Cardiac muscle cell (in vitro differentiated cells and primary cell): ENCODE measurements at places on chromosomes 5 and 9. TPM values are rescaled to one million over a fixed set of nuclear protein-coding genes. Genes with fewer than 3 reads are reported as not detected.

GRCh38 chr9:113926211-113926610, 50.1 kb downstream of the ZNF618 start:
- H3K4me3 ChIP-seq: no peak overlapping the region
- H3K27me3 ChIP-seq: no peaks in the 10 kb centered on the region
- no peak for DNase-seq
- H3K36me3 ChIP-seq: no peaks in the 10 kb centered on the region

DNA sequence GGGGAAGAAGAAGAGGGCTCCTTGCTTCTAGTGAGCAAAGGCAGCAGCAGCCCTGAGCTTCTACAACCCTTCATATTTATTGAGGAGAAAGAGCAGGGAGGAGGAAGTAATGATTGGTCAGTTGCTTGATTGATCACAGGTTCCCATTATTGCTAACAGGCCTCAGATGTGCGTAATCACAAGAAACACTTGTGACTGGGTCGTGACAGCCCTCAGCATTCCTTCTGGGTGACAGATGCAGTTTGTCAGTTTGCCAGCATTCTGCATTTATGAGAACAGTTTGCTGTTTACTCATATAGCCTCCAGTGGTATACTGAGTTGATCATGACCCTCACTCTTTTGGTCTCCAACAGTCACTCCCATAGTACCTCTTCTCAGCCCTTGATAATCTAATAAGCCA, 111.5 kb upstream of the TNC start:
- no peaks in the 10 kb centered on the region for H3K36me3 ChIP-seq
- DNase-seq: no peak
- H3K4me1 ChIP-seq: no peaks in the 10 kb centered on the region
- H3K4me3 ChIP-seq: no peak overlapping the region
- no peaks in the 10 kb centered on the region for H3K27me3 ChIP-seq

Gene ACER2
- polyA plus RNA-seq: 0.24 and 1.1 TPM in 2 replicates

Gene GRIN3A
- not detected in 2 replicates for polyA plus RNA-seq

DNA sequence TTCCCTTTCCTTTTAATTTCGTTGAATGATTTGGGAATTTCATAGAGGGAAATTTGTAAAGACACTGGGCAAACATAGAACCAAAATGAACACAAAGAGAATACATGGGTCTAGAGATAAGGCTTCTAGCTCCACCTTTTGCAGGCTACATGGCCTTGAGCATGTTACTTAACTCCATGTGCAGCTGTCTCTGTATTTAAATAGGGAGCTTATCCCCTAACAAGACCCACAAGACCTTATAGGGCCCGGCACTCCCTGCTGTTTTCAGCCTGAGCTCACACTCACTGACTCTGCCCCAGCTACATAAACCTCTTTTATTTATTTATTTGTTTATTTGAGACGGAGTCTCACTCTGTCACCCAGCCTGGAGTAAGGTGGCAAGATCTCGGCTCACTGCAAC, 30.6 kb upstream of the TLE1 start:
- no peak for DNase-seq
- H3K27me3 ChIP-seq: peaks cover 51% of the 10 kb centered on the region
- no peaks in the 10 kb centered on the region for H3K36me3 ChIP-seq
- H3K4me3 ChIP-seq: no peak overlapping the region

Gene STKLD1
- polyA plus RNA-seq: 5.1 and 7.3 TPM in 2 replicates

DNA sequence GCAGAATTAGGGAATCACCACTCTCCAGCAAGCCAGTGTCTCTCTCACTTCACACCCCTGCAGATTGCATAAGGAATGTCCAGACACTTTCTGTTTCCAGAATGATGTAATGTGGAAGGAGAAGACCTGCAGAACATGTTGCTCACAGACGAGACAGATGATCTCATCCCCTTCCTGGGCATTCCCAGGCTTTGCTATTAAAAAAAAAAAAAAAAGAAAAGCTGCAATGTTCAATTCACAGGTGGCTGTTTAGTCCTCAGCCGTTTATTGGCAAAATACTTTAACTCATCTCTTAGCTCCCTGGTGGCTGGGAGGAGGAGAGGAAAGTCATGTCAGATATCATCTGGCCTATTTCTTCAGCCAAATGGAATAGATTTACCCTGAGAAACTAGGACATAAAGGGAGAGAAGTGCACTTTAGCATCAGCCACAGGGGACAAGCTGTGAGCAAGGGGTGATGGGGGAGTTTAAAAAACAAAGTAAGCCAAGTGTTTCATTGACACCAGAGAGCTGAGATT, 95.9 kb upstream of the TNC start:
- H3K36me3 ChIP-seq: no peaks in the 10 kb centered on the region
- peak; percentile 76 for DNase-seq
- H3K27me3 ChIP-seq: no peaks in the 10 kb centered on the region
- no peak overlapping the region for H3K27ac ChIP-seq

DNA sequence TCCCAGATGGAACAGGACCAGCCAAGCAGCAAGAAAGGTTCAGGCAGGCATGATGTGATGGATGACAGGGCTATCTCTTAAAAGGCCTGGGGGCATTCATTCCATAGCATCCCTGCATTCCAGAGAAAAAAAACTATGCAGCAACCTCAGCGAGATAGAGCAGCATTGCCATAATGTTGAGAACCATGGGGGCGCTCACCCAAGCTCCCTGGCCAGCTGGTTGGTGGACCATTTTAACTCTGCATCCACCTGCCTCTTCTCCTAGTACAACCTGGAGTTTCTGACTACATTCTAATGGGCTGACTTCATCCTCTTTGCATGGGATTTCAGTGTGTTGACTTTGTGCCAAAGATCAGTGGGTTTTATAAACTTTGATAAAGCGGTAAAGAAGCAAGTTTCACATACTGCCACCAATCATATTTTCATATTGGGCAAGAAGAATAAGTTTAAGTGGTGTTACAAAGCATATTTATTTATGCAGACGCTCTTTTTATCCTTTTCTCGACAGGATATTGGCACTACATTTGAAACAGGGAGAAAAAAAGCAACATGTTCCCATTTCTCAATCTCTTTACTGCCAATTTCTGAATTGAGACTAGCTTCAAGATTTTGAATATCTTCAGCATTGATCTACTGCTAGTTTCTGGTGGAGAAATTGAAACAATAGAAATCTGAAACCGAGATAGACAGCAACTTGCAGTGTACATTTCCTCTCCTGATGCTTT, 378.3 kb upstream of the WWC1 start:
- H3K36me3 ChIP-seq: no peaks in the 10 kb centered on the region
- H3K27ac ChIP-seq: no peak overlapping the region
- H3K4me3 ChIP-seq: no peak overlapping the region
- H3K4me1 ChIP-seq: peaks cover 9% of the 10 kb centered on the region
